Ascending aorta (tissue), 2 donors: ENCODE measurements at places on chromosomes 1 and 21. TPM values are rescaled to one million over a fixed set of nuclear protein-coding genes. Genes with fewer than 3 reads are reported as not detected.
A peak's percentile ranks its signal among the peaks of the same experiment; 100 is the strongest.

GRCh38 chr1:58735586-58735985, 35.7 kb upstream of the MYSM1 start:
- DNase-seq, result no peak

The SLC16A4 gene
- 5.6 TPM for total RNA-seq

The PLA2G2F gene
- total RNA-seq, result not detected

GRCh38 chr1:31669786-31670592, 25.3 kb upstream of the PEF1 start:
- DNase-seq, result peak; percentile 41

- DNase-seq, result no peak
These were observed 10.7 kb upstream of the ARHGEF16 start for GRCh38 chr1:3443807-3444206.

- no peak for DNase-seq
These were observed 330.9 kb downstream of the S1PR1 start for GRCh38 chr1:101567582-101568189.

GRCh38 chr21:45972716-45973474, 8.7 kb upstream of the COL6A1 start:
- DNase-seq, result no peak

DNA sequence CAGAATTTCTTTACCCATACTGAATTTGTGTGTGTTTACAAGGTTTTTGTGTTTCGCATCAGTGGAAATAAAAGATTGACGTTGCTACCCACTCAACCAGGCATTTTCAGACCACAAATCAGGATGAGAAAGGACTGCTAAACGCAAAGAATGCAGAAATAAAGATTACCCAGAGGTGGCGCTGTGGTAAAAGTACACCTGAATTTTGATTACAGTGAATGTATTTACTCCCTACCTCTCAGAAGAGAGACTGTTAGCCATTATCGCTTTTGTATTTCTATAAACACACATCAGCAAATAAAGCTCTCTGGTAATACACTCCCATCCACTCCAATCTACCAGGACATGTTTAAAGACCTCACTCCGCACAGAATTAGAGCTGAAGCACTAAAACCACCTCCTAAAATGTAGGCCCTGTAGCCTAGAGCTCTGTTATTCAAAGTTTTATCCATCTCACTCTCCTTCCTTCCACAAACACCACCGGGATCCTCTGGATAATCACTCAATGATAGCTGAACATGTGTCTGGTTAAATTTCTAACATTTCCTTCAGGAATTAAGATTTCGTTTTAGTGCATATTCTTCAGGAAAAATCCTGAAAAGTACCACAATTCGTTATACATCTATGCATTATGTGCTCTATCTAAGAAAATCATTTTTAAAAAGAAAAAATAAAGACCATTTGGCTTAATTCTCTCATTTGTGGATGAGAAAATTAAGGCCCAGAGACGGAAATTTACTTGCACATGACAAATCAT, 2.5 kb upstream of the LMO4 start:
- DNase-seq, result no peak

GRCh38 chr1:115670476-115671175, 28.9 kb downstream of the VANGL1 start:
- no peak for DNase-seq
